ENCODE measurements at places on chromosomes 6 and 20.

GRCh38 chr6:97726378-97726777 lies 443.4 kb upstream of the MMS22L start:
- DNase-seq = no peak

GRCh38 chr6:53293691-53294090 lies 55.1 kb downstream of the ELOVL5 start:
- no peak for DNase-seq

- no peak for DNase-seq
Measured at GRCh38 chr20:43323592-43323991, 133.9 kb upstream of the PTPRT start.

DNA sequence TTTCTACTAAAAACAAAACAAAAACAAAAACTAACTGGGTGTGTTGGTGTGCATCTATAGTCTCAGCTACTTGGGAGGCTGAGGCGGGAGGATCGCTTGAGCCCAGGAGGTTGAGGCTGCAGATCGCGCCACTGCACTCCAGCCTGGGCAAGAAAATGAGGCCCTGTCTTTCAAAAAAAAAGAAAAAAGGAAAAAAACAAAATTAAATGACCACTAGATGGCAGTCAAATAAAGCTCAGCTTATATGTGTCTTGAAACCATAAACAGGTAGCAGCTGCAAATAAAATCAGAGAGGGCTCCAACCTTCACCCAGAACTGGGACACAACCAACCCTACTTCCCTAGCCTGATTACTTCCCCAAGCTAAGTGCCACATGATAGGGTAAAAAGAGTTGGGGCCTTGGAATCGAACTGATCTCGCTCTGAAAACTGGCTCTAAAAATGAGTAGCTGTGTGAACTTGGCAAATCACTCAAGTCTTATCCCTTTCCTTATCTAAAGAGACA lies 67.1 kb upstream of the ADGRF4 start:
- DNase-seq = peak; percentile 38

DNA sequence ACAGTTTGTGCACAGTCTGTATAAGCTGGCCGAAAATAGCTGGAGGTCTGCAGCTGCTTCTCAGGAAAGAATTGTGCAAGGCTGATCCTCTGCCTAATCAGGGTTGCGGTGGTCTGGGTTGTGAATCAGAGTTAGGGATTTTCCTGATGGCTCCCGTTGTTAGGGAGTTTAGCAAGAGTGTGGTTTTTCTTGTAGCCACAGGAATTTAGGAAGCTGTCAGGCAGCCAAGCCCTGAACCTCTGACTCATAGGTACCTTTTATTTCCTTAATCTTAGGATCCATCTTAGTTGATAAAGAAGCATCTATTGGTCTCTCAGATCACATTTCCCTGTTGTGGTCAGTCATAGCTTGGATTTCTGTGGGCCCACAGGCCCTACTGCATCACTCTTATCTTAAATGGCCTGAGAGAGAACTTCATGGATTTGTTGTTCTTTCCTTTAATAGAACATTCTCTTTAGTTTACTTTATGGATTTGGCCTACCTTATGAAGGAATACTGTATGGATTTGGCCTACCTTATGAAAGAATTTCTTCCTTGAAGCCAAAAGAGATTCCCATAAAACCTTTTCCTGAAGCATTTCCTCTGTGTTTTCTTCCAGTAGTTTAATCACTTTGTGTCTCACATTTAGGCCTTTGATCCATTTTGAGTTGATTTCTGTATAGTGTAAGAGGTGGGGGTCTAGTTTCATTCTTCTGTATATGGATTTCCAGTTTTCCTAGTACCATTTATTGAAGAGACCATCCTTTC lies 10.3 kb downstream of the KIF25 start:
- DNase-seq = no peak

DNA sequence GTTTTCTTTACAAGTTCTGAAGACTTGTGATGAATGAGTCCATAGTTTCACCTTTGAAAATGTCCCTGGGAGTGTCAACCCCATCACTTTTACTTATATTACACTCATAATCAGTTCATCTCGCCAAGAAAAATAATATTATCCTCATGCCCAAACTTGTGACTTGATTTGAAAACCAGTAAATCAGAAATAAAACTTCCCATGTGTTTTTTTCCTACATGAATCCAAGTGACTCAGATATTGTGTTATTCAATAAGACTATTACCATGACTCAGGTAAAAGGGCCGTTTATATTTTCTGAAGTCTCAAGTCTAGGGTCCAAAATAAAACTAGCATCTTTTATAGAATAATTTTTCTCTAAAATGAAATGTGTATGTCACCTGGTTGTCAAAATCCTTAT lies 15.8 kb upstream of the CYP24A1 start:
- DNase-seq = no peak

DNA sequence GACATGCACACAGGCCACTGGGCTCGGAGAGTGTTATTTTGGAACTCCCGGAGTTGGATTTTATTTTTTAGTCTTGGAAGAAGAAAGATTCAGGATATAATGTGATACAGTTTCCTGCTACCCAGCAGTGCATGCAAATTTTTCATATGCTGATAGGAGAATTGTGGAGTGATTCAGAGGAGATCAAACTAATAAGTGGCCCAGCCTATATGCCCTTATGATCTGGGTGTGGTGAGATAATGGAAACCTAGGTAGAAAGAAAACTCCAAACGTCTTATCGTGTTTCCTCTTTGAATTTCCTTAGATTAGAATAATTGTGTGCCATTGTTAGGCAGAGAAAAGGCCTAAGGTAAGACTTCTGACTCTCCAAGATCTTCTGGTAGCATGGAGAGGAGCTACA lies 401.2 kb upstream of the BTBD3 start:
- no peak for DNase-seq

DNA sequence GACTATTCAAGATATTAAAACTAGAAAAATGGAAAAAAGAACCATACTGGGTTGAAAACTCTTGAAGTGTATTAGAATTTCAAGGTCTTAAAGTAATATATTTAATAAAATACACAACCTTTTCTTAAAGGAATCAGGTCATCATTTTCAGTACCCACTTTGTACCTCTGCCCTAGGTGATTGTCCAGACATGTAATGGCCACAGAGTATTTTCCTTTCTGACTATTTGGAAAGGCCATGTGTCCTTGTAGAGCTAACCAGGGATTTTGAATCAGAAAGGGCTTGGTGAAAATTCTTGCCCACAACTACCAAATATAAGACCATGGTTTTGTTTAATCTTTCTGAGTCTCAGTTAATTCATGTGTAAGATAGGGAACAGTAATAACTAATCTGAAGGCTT lies 91.4 kb upstream of the MLIP start:
- no peak for DNase-seq

DNA sequence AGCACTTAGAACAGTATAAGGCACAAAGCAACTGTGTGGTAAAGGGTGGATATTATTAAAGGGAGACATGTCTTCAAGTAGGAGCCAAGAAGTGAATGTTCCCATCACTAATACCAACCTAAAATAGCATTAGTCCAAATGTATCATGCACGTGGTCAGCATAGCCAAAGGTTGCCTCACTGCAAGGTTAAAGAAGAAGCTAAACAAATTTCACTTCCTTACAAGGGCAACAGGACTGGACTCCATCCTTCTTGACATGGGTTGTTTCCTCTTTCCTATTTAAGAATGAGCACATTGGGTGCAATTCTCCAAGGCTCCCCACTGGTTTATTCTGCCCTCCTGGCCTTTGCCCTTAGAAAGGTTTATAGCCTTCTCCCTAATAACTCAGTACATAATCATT lies 186.7 kb downstream of the PHACTR1 start:
- no peak for DNase-seq

DNA sequence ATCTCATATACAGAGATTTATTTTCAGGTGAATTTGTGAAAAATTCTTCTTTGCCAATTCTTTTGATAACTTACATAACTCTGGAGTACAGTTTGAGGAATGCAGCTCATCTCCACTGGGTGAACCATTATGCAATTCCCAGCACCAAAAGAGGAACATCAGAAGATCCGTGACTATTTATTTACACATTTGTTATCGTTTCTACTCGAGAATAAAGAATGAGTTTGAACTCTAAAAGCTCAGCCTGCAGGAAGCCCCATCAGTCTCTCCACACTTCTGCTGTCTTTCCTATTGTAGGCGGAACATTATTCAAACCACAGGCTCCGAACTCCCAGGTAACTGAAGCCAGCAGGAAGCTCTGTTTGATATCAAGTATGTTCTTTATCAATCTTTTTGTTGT lies 95.9 kb upstream of the IFNGR1 start:
- no peak for DNase-seq
